Activated CD8-positive, alpha-beta memory T cell treated with anti-CD3 and anti-CD28 coated beads for 4 hours (primary cell): ENCODE measurements at places on chromosomes 1 and 21.
A peak's percentile ranks its signal among the peaks of the same experiment; 100 is the strongest.

- no peak for DNase-seq
These were observed 52.1 kb downstream of the ZSCAN20 start for GRCh38 chr1:33524586-33524985.

- DNase-seq, result no peak
These were observed 648.4 kb downstream of the PLA2G4A start for GRCh38 chr1:187477103-187477502.

DNA sequence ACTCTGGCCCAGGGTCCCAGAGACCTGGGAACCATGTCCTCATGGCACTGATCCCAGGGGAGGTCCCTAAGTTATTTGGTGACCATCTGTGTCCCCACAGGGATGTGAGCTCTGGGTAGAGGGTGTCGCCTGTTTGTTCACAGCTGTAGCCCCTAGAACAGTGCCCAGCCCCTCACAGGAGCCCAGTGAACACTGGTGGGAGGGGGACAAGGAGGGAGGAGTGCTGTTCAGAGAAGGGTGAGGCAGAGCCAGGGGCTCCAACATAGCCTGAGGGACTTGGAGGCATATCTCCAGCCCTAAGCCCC, 450.4 kb downstream of the MATN1 start:
- no peak for DNase-seq

DNA sequence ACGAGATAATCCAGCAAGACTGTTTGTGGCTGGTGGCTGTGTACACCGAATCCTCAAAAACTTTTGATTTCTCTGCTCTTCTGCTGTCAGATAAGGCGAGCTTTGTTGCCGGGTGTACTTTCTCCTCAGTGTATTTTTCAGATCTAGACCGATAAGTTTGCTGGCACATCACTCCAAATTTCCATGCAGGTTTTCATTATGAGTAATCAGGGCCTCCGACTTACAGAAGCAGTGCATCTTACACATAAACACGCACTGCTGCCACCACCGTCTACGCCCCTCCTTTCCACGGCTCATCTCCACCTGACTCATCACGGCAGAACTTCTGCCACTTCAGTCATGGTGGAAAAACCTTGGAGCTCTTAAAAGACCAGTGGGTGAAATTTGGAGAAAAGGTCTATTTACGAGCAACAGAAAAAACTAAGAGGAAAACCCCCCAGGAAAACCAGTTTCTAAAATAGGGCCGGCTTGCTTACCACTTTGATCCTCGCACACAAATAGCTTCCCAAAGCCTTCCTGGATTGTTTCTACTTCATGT, 7.7 kb downstream of the ZBTB21 start:
- peak; percentile 66 for DNase-seq

DNA sequence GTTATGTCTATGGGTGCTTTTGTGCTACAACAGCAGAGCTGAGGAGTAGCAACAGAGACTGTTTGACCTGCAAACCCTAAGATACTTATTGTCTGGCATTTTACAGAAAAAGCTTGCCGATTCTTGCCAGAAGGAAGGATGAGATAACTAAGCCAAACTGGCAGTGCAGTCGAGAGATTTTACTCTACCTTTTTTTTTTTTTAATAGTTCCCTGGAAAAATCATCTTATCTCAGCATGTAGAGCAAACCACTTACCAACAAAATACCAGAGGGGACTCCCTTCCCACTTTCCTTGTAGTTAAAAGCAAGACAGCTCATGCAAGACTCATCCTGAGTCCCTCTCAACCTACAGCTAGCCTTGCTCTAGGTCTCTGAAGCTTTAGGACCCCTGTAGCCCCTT, 132.9 kb downstream of the SYT2 start:
- DNase-seq, result no peak

GRCh38 chr1:59815892-59816291, 1.1 kb downstream of the HOOK1 start:
- DNase-seq, result no peak

- no peak for DNase-seq
These were observed 9.5 kb downstream of the TMEM222 start for GRCh38 chr1:27331426-27331825.

DNA sequence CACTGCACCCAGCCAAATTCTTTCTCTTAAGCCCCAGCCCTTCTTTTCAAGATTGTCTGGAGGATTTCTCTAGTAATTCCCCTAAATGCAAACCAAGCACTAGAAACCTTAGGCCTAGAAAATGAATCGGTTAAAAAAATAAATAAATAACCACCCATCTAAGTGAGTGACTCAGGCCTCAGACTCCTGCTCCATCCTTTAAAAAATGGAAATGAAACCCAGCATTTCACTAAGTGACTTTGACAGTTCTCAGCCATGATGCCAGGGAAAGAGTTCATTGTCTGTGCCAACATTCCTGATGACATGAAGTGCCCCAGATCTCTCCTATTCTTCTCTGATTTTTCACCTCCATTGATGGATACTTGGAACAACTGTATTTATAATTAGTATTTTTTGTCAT, 415.2 kb upstream of the DAB1 start:
- DNase-seq, result no peak

DNA sequence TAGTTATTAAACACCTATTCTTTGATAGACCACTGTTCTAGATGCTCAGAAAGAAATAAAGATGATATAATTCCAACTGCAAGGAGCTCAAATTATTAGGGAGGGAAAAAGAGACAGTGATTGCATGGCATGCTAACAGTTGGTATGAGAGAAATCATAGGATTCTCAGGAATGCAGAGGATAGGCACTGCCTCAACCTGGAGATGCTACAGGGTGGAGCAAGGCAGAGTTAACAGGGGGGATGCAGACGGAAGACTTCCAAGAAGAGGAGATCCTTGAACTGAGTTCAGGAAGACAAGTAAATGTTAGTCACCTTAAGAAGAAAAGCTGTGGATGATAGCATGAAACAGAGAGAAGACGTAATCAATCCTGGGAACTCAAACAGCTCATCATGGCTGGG, 123.7 kb downstream of the DAB1 start:
- DNase-seq, result no peak

DNA sequence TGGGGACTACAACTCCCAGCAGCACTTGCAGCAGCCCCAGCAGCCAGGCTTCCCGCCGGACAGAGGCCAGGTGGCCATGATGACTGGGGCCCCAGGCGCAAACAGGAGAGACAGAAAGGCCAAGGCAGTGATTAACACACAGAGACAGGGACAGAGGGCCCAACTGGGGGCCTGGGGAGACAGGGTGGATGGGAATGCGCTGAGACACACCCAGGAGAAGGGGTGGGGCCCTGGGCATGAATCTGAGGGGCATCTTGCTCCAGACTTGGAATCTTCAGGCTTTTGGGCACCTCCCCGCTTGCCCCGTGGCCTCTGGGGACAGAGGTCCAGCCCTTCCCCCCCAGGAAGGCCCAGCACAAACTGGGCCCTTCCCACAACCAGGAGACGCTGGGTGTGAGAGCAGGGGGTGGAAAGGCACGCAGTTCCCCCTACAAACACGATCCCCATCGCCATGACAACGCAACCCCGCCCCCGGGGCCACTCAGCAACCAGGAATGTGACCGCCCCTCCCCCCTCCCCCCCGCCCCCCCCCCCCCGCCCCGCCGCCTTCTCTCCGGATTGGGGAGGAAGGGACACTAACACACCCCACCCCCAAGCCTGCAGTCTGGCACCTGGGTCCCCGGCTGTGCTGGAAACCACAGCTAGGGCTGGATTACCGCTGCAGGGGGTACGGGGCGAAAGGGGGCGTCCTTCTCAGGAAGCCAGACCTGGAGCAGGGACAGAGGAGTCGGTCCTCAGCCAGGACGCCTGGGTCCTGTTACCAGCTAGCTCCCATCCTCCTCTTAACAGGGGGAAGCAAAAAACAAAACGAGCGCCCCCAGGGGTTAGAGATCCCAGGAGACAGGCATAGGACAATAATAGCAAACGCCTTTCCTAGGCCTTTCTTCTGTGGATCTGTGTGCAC, 4.5 kb downstream of the HDGF start:
- no peak for DNase-seq
